Placental pericyte (primary cell): ENCODE measurements at places on chromosomes 13 and 19. TPM values are rescaled to one million over a fixed set of nuclear protein-coding genes. Genes with fewer than 3 reads are reported as not detected.

GPC6 gene
- total RNA-seq: 14.2 and 16.5 TPM in 2 replicates

ZNF554 gene
- total RNA-seq: 2.6 and 3.1 TPM in 2 replicates

LRRC25 gene
- total RNA-seq: 0.14 and 0.44 TPM in 2 replicates

NKG7 gene
- not detected in 2 replicates for total RNA-seq

IL17D gene
- total RNA-seq: 0.43 and 0.66 TPM in 2 replicates

ZNF729 gene
- total RNA-seq: not detected in 2 replicates

ATP12A gene
- not detected in 2 replicates for total RNA-seq

ZNF90 gene
- 0.88 and 1.4 TPM in 2 replicates for total RNA-seq

SLC25A41 gene
- total RNA-seq: under 0.01 TPM in 1 of 2 replicates, not detected in the other

CGB3 gene
- total RNA-seq: not detected in 2 replicates

CYP4F22 gene
- not detected in 2 replicates for total RNA-seq
